ENCODE measurements at places on chromosomes 4 and X.

DNA sequence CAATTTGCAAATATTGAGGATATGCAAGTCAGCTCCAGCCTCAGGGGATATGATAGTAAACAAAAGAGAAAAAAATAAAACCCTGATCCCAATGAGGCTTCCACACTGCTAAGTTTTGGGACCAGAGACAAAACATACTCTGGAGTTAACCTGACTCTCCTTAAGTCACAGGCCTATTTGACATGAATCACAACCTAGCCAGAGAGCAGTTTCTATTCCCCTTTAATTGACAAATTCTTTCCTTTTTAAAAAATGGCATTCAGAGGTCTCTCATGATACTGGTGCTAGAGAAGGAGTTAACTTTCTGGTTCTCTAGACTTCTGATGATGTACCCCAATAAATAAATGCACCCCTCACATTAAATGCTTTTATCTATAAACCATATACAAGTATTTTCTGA lies 8.8 kb downstream of the ACSL1 start:
- DNase-seq: no peak

DNA sequence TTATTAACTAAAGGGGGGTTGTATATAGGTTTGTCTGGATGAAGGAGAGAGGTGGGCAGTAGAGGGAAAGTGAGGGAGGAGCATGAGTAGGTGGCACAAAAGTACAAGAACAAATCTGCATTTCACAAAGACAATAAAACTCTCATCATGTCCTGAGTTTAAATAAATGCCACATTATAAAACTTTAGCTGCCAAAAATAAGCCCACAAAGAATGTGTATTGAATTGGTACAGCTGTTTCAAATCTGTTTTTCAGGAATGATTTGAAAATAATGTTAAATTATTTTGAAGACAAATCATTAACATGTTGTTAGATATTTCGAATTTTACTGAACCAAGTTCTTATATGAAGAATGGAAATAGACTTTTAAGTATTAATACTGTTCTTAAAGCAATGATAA lies 5.8 kb downstream of the CNKSR2 start:
- no peak for DNase-seq

GRCh38 chr4:124019749-124020549 lies 623.4 kb downstream of the SPRY1 start:
- no peak for DNase-seq

DNA sequence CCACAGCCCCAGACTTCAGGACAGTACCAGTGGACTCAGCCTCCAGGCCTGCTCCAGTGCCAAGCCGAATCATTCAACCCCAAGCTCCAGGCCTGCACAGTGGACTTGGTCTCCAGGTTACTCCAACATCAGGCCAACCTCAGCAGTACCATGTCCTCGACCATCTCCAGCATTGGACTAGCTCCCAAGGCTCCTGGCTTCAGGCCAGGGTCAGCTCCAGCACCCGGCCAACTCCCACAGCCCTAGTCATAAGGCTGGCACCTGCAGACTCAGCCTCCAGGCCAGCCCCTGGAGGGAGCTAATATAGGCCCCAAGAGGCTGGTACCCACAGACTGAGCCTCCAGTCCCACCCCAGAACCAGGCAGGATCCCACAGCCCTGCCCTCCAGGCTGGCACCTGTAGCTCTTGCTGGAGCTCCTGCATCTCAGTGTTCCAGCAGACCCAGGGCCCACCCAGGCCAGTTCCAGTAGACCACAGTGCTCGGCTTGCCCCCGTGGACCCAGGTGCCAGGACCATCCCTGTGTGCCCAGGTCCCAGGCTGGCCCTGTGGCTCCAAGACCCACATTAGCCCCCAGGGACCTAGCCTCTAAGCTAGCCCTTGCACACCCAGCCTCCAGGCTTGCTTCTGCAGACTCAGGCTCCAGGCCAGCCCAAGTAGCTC lies 25.6 kb downstream of the ZMAT1 start:
- no peak for DNase-seq

- DNase-seq: no peak
Observed at GRCh38 chrX:49269767-49270248, at the start of gene PPP1R3F. PPP1R3F (plus strand) TSS chrX:49269793; CDS start chrX:49269870, 77 bp downstream.

GRCh38 chr4:177119691-177120090 lies 190.0 kb upstream of the NEIL3 start:
- no peak for DNase-seq
